Sciatic nerve (tissue), 2 donors: ENCODE measurements at places on chromosomes 6 and 20.

- no peak for DNase-seq
Measured at GRCh38 chr6:168649209-168649608, 208.2 kb downstream of the SMOC2 start.

GRCh38 chr6:85240787-85241385 lies 209.0 kb upstream of the NT5E start:
- no peak for DNase-seq

GRCh38 chr6:31610968-31611367 lies 4.1 kb upstream of the AIF1 start:
- DNase-seq: no peak

DNA sequence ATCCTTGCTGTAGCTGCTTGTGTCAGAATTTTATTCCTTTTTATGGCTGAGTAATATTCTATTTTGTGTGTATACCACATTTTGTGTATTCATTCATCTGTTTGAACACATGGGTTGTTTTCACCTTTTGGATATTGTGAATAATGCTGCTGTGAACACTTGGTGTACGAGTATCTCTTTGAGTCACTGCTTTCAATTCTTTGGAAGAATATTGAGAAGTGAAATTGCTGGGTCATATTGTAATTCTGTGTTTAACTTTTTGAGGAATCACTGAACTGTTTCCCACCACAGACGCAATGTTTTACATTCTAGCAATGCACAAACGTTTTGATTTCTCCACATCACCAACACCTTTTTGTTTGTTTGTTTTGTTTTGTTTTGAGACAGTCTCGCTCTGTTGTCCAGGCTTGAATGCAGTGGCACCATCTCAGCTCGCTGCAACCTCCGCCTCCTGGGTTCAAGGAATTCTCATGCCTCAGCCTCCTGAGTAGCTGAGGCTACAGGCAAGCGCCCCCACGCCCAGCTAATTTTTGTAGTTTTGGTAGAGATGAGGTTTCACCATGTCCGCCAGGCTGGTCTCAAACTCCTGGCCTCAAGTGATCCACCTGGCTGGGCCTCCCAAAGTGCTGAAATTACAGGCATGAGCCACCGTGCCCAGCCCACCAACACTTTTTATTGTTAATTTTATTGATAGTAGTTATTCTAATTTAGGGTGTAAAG lies 21.7 kb downstream of the CPXM1 start:
- DNase-seq: no peak

GRCh38 chr6:94680669-94681212 lies 896.6 kb upstream of the MANEA start:
- DNase-seq: no peak

GRCh38 chr6:167282165-167282564 lies 8.9 kb upstream of the UNC93A start:
- DNase-seq: no peak

GRCh38 chr6:158910484-158911440 lies 89.2 kb downstream of the RSPH3 start:
- no peak for DNase-seq

- DNase-seq: no peak
Measured at GRCh38 chr20:33790566-33790965, 20.6 kb upstream of the CHMP4B start.

DNA sequence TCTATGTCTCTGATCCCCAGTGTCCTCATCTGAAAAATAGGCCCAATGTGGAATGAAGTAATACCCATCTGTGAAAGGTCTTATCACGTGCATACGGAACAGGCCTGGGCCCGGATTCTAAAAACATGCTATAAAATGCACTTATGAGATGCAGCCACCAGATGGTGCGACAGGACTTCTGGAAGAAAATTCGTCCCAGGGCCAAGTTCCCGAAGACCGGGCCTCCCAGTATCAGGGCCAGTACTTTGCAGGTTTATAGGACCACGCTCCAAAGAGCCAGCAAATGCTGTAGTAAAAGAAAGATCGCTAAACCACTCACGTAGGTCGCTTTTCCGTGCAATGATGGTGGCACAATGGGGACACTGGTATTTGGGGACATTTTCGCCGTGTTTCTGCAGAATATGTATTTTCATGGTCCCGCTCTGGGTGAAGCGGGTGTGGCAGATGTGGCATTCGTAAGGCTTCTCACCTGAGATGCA lies 10.6 kb downstream of the CTCFL start:
- peak; percentile 82 for DNase-seq

- DNase-seq: no peak
Measured at GRCh38 chr6:121497970-121498375, 62.5 kb downstream of the GJA1 start.

- no peak for DNase-seq
Measured at GRCh38 chr20:21613512-21613911, 92.0 kb upstream of the PAX1 start.

GRCh38 chr6:111254004-111254778 lies 166.9 kb downstream of the SLC16A10 start:
- no peak for DNase-seq

- DNase-seq: no peak
Measured at GRCh38 chr6:164692772-164693510, 616.5 kb downstream of the C6orf118 start.

DNA sequence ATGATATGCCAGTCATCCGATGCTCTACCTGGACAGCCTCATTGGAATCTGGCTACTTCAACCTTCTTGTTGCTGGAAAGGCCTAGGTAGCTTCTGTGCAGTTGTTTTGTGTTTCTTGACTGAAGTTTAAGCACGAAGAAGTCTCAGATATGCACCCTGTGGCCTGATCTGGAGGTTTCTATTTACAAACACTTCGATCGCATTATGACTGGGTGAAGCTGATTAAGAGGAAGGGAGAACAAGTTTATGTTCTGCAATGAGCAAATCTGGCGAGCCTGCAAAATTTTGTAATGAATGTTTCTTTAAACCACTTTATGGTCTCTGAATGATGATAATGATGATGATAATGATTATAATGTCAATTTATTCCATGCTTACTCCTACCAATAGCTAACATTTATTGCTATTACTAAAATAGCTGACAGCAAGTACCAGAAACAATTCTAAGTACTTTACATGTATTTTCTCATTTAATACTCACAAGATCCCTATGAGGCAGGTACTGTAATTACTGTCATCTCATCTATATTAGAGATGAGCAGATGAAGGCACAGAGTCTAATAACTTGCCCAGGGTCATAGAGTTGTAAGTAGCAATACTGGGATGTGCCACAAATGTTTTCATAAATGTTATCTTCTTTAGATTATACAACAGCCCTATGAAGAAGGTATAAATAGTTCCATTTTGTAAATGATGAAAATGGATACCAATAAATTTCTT lies 126.1 kb upstream of the UST start:
- DNase-seq: no peak

GRCh38 chr20:328027-328974 lies 2.9 kb downstream of the SOX12 start:
- no peak for DNase-seq

DNA sequence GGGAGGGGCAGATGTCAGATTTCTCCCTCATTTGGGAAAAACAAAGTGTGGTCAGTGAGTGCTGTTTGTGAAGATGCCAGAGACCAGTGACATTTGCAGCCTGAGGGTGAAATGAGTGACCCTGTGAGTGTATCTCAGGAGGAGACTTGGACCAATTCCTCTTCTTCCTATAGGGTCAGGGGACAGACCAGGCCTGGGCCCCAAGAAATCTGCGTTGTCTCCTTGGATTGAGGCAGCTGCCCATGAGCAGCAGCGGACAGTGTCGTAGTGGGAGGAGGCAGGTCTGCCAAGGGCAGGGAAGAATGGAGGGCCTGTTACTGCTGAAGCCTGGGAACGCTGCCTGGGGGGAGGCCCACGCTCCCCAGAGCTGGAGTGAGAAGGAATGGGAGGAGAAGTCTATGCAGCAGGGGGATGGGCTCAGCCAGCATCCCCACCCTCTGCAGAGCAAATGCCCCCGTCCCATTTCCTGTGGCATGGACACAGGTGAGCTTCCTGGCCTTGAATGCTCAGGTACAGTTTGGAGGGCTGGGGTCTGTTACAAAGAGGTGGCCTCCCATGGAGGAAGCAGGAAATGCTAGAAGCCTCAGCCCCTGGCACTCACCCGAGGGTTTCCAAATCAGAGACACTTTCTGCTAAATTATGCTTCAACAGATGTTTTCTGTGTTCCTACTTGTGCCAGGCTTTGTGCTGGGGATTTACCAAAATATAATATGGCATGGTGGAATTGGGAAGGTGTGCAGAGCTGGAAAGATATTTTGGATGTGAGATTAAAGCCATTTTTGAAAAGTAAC lies 29.8 kb downstream of the DAAM2 start:
- peak; percentile 83 for DNase-seq

GRCh38 chr6:34986845-34987246 lies 97.8 kb downstream of the ANKS1A start:
- peak; percentile 83 for DNase-seq

- DNase-seq: no peak
Measured at GRCh38 chr6:137763886-137764285, 103.2 kb upstream of the TNFAIP3 start.

DNA sequence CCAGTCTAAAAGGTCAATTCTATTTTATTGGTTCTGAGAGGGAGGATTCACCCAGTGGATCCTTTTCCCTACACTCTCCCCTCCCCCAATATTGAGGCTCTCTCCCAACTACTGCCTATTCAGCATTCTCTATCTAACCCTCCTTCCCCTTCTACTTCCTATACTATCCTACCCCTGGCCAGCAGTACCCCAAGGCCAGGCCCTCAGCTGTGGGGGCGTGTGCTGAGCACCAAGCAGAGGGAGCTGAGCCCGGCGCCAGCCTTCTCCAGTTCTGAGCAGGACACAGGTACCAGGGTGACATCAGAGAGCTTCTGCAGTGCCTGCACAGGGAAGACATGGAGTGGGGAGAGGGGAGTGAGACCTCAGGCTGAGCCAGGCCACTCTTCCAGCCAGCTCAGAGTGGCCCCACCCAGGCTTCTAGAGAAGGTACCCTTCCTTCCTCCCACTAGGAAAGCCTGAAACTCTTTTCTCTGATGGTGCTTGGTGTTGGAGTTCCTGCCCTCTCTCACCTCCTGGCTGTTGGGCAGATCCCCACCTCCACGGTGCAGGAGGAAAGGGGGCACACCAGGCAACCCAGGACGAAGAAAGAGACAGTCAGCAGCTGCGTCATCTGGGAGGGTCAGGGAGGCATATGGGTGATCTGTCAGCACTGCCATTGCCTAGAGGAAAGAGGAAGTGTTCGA lies 1.9 kb downstream of the DDAH2 start:
- no peak for DNase-seq

DNA sequence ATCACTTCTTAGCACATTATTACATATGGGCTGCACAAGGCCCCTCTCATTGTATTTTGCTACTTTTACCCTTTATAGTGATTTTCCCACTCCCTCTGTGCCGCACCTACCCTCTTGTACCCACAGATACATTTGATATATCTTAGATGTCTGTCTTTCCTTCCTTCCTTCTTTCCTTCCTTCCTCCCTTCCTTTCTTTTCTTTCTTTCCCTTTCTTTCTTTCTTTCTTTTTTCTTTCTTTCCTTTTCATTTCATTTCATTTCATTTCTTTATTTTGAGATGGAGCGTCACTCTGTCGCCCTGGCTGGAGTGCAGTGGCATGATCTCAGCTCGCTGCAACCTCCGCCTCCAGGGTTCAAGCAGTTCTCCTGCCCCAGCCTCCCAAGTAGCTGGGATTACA lies 12.2 kb downstream of the POLH start:
- no peak for DNase-seq

- no peak for DNase-seq
Measured at GRCh38 chr6:42332916-42333315, 115.3 kb upstream of the MRPS10 start.

GRCh38 chr6:154923199-154923869 lies 71.8 kb upstream of the TIAM2 start:
- no peak for DNase-seq

DNA sequence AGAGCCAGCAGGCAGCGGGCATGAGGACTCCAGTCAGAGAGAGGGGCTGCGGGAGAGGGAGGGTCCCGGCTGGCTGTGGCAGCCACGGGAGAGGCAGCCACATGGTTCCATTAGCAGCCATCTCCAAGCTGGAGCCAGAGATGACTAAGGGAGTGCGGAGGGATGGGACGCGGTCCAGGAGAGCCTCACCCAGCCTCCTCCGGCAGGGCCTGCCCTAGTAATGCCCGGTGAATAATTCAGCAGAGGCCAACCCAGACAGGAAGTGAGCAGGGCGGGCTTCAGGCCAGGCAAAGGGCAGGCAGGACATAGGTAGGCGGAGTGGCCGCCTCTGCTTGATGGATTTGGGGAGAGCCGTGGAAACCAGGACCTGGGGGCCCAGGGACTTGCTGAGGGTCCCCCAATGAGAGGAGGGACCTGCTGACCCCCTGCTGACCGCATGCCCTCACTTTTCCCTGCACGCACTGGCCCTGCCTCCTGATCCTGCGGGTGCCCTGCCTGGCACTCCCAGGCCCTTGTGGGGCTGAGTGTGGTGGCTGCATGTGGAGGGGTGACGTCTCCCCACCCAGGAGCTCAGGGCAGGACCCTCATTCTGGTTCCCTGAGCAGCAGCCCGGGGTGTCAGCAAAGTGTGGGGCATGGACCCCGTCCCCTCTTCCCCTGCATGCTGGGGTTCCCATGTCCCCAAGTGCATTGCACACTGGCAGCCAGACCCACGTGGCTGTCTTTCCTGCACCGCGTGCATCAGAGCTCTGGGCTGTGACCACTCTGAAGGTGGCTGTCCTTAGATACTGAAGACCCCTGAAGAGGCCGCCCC lies 51.8 kb upstream of the SLCO4A1 start:
- no peak for DNase-seq

GRCh38 chr6:158414851-158415262 lies 102.6 kb downstream of the TULP4 start:
- no peak for DNase-seq

DNA sequence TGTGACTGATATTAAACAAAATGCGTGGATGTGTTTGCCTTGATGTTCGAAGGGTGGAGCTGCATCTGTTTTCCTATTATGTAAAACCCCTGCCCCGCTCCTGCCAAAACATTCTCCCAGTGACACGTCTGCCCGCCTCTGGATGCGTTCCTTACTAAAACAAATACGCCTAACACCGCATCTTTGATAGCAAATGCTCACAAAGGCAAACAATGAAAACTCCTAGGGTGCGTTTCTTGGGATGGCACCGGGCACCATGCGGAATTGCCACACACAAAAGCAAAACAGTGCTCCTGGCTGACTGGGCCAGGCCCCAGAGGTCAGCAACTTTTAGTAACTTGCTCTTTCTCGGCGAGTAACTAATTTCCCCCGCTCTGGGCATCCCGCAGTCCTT lies 9.0 kb upstream of the FOXC1 start:
- no peak for DNase-seq

GRCh38 chr6:106363401-106364138 lies 3.1 kb downstream of the CRYBG1 start:
- DNase-seq: no peak

GRCh38 chr20:37382482-37383120 lies 36.7 kb downstream of the SRC start:
- DNase-seq: peak; percentile 39

DNA sequence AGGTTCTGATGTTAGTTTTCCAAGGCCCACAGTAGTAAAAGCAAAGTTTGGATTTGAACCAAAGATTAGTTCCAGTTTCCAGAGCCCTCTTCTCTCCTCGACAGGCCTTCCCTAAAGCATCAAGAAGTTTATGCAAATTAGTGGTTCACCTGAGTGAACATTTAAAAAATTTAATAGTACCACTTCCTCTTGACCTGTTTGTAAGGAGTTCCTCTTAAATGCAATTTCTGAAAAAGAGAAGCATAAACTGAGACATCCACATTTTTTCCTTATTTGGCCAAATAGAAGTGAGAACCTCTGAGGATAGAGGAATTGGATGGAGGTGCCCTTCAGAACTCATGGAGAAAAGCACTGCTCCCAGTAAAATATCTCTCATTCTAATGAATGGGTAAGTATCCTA lies 1.2 kb upstream of the DSE start:
- no peak for DNase-seq

- no peak for DNase-seq
Measured at GRCh38 chr6:82208913-82209312, 38.6 kb downstream of the IBTK start.
